ENCODE measurements at places on chromosomes 5 and 9. TPM values are rescaled to one million over a fixed set of nuclear protein-coding genes. Genes with fewer than 3 reads are reported as not detected.

Gene PAX5
- 0.23 TPM for total RNA-seq

Gene NR2F1-AS1
- 16.2 TPM for total RNA-seq

Gene EIF4E1B
- not detected for total RNA-seq

Gene CATSPER3
- total RNA-seq = 0.87 TPM

Gene SPATA31C1
- not detected for total RNA-seq

Gene PFDN1
- total RNA-seq = 54.0 TPM

Gene POU4F3
- total RNA-seq = not detected

Gene CCDC152
- total RNA-seq = 0.78 TPM

Gene SLC6A18
- total RNA-seq = not detected

Gene DPYSL3
- total RNA-seq = 52.8 TPM

Data from upper lobe of right lung (tissue), 1 donor.